ENCODE measurements at places on chromosomes 1 and 21. TPM values are rescaled to one million over a fixed set of nuclear protein-coding genes. Genes with fewer than 3 reads are reported as not detected.

- peak; percentile 58 for DNase-seq
- peaks cover 2% of the 10 kb centered on the region for H3K4me1 ChIP-seq
- H3K27me3 ChIP-seq, result no peaks in the 10 kb centered on the region
- no peaks in the 10 kb centered on the region for H3K36me3 ChIP-seq
- H3K4me3 ChIP-seq, result no peak overlapping the region
These were observed 43.3 kb downstream of the SLC37A1 start for GRCh38 chr21:42556960-42557359.

Gene AIRE
- 0.09 TPM for polyA plus RNA-seq

GRCh38 chr1:202046748-202047708 lies 36.6 kb downstream of the ELF3 start:
- DNase-seq, result no peak
- H3K4me3 ChIP-seq, result no peak overlapping the region
- no peaks in the 10 kb centered on the region for H3K36me3 ChIP-seq
- no peaks in the 10 kb centered on the region for H3K4me1 ChIP-seq
- H3K27ac ChIP-seq, result peak overlapping the region; percentile 76

DNA sequence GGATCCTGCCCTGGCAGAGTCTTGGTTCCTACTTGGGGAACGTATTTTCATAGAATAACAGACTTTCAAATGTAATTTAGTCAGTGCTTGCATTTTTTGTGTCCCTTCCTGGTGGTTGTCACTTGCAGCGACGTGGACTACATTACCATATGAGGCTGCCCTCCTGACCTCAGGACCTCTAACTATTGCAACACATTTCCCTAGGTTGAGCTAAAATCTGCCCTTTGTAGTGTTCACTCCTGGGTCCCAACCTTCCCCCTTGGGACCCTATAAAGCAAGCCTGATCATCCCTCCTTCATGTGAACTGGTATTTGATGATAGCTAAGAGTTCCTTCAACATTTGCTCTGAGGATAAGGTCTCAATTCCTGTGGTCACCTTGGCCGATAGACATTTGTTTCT lies 95.6 kb upstream of the CACNA1E start:
- no peak overlapping the region for H3K4me3 ChIP-seq
- H3K27me3 ChIP-seq, result no peaks in the 10 kb centered on the region
- no peak for DNase-seq

GRCh38 chr1:205928317-205928716 lies 14.9 kb downstream of the SLC26A9 start:
- no peaks in the 10 kb centered on the region for H3K4me1 ChIP-seq
- H3K27ac ChIP-seq, result no peak overlapping the region
- no peaks in the 10 kb centered on the region for H3K27me3 ChIP-seq
- H3K36me3 ChIP-seq, result no peaks in the 10 kb centered on the region
- DNase-seq, result no peak

Gene IFI44
- polyA plus RNA-seq, result 21.9 TPM

GRCh38 chr21:44047996-44048560 lies 36.0 kb downstream of the TRAPPC10 start:
- H3K4me3 ChIP-seq, result no peak overlapping the region
- H3K27ac ChIP-seq, result no peak overlapping the region
- no peaks in the 10 kb centered on the region for H3K36me3 ChIP-seq
- no peak for DNase-seq

Gene MATN1
- not detected for polyA plus RNA-seq

GRCh38 chr1:27331922-27332321 lies 9.9 kb upstream of the SYTL1 start:
- H3K4me3 ChIP-seq, result no peak overlapping the region
- peaks cover 45% of the 10 kb centered on the region for H3K36me3 ChIP-seq
- no peak for DNase-seq
- no peak overlapping the region for H3K27ac ChIP-seq
- H3K4me1 ChIP-seq, result no peaks in the 10 kb centered on the region

- H3K4me3 ChIP-seq, result peak overlapping the region; percentile 32
- peaks cover 22% of the 10 kb centered on the region for H3K36me3 ChIP-seq
These were observed 1.2 kb downstream of the ZC3H12A start for GRCh38 chr1:37475380-37476086.

- peak; percentile 100 for DNase-seq
- H3K4me1 ChIP-seq, result peaks cover 8% of the 10 kb centered on the region
- H3K4me3 ChIP-seq, result peak overlapping the region; percentile 58
- H3K27ac ChIP-seq, result peak overlapping the region; percentile 95
These were observed 4.6 kb downstream of the MATN1 start for GRCh38 chr1:30718636-30719405.

DNA sequence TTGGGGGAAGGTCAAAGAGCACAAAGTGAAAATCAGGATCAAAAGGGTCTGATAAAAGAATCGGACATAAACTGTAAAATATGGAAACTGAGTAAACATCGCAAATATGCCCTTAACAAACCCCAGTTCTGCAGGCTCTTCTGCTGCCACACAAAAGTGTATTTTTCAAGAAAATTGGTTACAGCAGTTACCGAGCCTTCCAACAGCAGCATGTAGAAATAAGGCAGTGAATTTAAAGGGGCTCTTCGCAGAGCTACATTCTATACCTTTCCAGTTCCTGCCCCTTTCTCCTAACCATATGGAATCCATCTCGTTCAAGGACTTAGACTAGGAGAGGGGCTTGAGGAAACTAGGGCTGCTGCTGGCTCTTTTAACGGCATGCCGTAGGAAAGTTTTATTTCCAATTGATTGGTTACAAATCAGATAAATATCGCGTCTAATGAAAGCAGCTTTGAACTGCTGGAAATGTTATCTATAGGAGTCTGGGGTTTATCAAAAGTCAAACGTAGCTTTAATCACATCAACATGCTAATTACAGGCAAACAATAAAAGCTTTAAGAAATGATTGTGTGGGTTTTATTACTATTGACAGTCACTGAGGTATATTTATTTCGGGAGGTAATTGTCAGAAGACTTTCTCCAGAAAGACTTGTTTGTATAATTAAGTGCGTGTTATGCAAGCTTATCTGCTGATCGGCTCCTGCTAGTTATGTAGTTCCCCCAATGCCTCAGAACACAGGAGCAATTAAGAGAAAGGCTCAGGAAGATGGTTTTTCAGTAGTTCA lies 59.1 kb downstream of the GORAB start:
- no peak for DNase-seq
- peaks cover 2% of the 10 kb centered on the region for H3K4me1 ChIP-seq
- H3K27ac ChIP-seq, result no peak overlapping the region
- no peak overlapping the region for H3K4me3 ChIP-seq
- no peaks in the 10 kb centered on the region for H3K36me3 ChIP-seq

DNA sequence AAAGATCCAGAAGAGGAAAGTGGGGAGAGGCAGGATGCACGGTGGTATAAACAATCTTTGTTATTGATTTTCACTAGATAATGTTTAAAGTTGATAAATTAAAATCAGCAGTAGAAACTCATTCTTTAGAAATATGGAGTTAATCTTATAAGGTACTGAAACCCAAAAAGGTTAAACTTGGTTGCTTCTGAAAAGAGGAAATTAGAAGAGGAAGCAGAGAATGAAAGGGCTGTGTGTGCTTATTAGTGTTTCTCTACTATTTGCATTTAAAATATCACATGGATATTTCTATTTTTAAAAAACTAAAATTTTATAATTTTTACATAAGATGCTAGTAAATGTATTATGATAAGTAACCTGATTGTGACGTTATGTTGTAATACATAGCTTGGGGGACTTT lies 24.4 kb downstream of the C1orf141 start:
- no peak overlapping the region for H3K4me3 ChIP-seq
- H3K27ac ChIP-seq, result no peak overlapping the region
- DNase-seq, result no peak
- H3K36me3 ChIP-seq, result no peaks in the 10 kb centered on the region
- no peaks in the 10 kb centered on the region for H3K27me3 ChIP-seq
- peaks cover 4% of the 10 kb centered on the region for H3K4me1 ChIP-seq

GRCh38 chr1:94215955-94216354 lies 21.4 kb downstream of the ARHGAP29 start:
- no peak overlapping the region for H3K27ac ChIP-seq
- H3K4me3 ChIP-seq, result no peak overlapping the region
- no peak for DNase-seq
- no peaks in the 10 kb centered on the region for H3K4me1 ChIP-seq

GRCh38 chr1:22350171-22350923 lies 101.3 kb upstream of the ZBTB40 start:
- H3K4me3 ChIP-seq, result no peak overlapping the region
- H3K36me3 ChIP-seq, result no peaks in the 10 kb centered on the region
- DNase-seq, result peak; percentile 91
- no peak overlapping the region for H3K27ac ChIP-seq
- no peaks in the 10 kb centered on the region for H3K4me1 ChIP-seq
- H3K27me3 ChIP-seq, result peaks cover 2% of the 10 kb centered on the region

Gene XCL1
- polyA plus RNA-seq, result not detected

Gene KCNE2
- polyA plus RNA-seq, result 0.80 TPM

- DNase-seq, result no peak
- H3K27me3 ChIP-seq, result no peaks in the 10 kb centered on the region
- no peaks in the 10 kb centered on the region for H3K36me3 ChIP-seq
- H3K4me3 ChIP-seq, result peak overlapping the region; percentile 71
These were observed 1.8 kb downstream of the ROR1 start for GRCh38 chr1:63775418-63776127.
